ENCODE measurements at places on chromosomes 1 and 21.

GRCh38 chr1:170789063-170789462, 125.1 kb downstream of the PRRX1 start:
- no peak for DNase-seq

DNA sequence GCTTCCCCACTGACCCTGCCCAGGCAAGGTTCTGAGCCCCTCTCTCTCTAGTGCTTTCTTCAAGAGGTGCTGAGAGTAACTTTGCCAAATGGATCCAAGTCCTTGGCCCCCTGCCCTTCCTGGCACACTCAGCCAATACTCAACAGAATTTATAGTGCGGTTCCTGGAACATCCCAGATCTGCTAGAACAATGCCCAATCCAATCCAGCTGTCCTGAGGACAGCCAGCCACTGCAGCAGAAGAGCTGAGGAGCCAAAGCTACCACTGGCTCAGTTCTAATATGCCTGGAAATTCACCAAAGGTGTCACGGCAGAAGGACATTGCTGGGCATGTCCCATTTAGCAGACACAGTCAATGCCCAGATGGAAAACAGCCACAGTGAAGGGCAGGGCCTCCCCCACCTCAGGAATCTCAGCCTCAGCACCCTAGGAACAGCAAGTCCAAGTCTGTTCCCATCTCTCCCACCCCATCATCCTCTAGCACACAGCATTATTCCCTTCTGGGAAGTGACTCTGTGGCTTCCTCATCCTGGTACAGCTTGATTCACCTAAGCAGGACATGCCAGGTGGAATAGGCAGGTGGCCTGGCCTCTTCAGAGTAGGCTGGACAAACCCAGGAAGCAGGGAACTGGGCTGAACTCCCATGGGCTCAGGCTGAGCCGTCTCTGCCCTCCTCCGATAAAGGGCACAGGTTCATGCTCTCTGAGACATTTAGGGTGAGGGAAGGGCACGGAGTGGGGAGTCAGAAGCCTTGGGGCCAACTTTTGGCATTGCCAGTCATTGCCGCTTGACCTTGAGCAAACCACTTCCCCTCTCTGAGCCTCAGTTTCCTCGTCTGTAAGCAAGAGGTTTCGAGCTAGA, 24.6 kb downstream of the PMVK start:
- DNase-seq = no peak

DNA sequence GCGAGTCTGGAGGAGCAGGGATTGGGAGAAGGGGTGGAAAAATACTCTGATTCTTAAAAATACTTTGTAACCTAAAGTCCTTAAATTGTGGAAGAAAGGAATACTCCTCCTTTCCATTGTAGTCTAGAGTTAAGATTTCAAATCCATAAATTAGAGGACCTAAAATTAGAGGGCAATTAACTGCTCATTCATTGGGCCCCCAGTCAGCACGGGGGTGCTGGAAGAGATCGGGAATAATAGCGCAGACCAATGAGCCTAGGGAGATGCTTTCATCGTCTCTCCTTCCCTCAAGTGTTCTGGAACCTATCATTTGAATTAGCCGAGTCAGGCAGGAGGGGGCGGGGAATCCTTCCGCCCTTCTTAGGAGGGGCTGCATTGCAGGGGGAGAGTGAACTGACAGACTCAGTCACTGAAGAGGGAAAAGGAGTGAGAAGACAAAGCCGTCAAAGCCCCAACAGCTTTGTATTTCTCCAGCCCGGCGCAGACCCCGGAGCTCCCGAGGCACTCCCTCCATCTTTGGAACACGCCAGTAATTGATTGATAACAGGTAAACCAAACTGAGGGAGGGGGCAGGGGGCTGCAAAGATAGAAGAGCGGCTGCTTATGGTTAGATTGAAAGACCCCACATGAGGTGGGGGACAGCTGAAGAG, at the start of gene MLLT11:
Gene MLLT11, plus strand, starts transcription at position 391 of the 650 bp plus-strand sequence. CDS start 6,828 bp downstream, outside the sequence.
- no peak for DNase-seq

DNA sequence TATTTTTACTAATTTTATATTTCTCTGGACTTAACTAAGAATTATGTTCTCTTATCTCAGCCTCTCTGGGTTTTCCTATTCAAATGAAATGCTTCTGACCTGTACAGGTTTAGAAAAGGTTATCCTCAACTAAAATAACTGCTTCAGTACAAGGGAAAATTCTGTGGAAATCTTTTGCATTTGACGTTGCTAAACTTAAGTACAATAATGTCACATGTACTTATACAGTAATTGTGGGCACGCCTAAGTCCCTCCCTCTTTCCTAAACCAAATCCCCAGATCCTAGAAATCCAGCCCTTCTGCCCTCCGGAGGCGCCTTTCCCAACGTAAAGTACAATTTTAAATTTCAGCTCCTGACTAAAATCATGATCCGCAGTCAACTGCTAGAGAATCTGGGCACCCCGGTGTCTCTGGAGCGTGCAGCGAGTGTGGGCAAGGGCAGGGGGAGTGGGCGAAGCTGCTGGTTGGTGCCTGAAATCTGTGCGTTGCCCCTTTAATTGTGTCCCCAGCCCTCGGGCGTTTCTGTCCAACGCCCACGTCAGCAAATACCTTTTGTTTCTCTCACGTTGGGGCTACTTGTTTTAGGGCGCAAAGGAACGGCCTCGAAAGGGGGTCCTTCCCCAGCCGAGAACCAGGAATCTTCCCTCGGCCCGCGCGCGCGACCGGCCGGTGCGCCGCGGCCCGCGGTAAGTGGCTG, at the start of gene ZBTB8A:
Gene ZBTB8A, plus strand, starts transcription at position 541 of the 697 bp plus-strand sequence. CDS start 53,505 bp downstream, outside the sequence.
- DNase-seq = no peak

DNA sequence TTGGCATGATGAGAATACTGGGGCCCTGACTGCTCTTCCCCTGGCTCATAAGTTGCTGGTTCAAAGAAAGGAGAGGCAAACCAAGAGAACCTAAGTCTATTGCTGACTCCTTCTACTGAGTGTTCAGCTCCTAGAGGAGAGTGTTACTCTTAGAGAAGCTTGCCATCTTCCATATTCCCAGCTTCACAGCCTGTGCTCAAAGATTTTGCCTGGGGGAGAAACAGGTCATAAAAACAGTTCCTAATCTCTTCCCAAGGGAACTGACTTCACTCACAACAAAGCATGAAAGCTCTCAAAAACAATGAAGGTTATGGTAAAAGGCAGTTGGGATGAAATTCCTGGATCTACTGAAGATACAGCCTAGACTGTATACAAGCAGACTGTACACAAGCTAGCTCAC, 37.1 kb downstream of the LRRC40 start:
- DNase-seq = no peak

DNA sequence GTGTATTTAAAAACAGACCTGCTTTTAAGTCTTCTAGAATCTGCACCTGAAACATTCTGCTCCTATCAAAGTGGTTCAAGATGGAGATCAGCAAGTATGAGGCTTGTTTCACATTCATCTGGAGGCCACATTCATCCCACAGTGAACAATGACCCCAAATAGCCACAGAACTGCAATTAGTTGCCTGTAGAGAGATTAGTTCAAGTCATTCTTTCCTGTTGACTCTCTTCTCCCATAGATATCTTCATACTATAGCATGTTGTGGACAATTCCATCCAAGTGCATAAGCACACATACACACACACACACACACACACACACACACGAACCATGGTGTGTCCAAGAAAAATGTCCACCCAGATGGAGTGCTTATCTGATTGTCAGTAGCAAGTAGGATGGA, 101.7 kb upstream of the FGGY start:
- no peak for DNase-seq

DNA sequence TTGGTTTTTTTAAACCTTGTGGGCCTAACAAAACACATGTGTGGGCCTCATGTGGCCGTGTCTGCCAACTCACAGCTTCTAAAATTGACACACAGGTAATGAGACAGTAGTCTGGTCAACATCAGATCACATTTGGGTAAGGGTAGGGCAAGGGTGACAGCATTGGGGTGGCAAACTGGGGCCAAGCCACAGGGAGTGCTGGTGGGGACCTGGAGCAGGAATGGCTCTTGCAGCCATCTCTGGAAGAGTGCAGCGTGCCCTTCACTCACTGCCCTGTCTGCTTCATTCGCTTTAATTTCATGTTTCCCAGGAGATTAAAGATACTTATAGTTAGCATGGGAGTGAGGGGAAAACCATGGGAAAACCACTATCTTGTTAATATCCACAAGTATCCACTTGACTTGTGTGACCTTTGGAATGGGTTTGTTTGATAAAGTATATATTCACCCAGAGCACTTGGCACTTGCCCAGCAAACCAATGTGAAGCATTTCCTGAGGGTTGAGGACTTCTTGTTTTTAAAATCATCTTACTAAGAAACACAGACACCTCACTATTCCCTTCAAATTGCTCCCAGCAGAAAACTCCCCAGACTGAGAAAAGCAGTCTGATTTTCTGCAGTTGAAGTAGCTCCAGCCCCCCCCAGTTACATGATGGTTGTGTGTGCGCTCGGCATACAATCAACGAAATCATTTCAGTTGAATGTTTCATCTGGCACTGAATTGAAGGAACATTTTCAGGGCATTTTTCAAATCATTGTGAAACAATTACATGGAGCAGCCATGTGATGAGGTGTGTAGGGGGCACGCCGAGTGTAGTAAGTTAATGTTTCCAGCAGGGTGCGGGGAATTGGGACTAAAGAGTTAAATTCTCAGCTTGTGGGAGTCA, 175.7 kb downstream of the VPS13D start:
- no peak for DNase-seq
